ENCODE measurements at places on chromosomes 7 and 10. TPM values are rescaled to one million over a fixed set of nuclear protein-coding genes. Genes with fewer than 3 reads are reported as not detected.

DNA sequence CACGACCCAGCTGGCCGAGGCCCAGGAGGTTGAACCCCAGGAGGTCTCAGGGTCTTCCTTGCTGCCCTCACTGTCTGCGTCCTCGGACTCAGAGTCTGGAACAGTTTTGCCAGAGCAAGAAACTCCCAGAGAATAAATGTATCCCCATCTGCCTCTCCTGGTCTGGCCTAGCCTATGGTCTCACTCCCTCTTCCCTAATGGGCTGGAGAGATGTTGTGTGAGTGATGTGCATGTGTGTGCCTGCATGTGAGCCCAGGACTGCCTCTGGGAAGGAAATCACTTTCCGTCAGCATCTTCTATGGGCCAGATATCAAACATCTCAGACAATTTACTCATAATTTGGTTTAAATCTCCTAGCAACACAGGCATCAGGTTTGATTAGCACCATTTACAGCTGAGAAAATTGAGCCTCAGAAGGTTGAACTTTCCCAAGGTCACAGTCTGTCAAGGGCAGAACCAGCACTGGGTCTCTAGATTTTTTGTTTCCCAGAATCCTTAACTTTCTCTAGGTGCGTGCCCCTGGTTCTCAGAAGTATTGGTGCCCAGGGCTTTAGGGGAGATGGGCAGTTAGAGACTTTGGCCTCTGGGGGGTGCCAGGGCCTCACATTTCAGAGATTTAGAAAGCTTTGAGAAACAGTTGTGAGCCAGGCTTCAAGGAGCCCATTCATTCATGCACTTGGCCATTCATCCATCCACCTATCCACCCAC, 4.9 kb downstream of the TMEM270 start:
- peak; percentile 39 for DNase-seq

DNA sequence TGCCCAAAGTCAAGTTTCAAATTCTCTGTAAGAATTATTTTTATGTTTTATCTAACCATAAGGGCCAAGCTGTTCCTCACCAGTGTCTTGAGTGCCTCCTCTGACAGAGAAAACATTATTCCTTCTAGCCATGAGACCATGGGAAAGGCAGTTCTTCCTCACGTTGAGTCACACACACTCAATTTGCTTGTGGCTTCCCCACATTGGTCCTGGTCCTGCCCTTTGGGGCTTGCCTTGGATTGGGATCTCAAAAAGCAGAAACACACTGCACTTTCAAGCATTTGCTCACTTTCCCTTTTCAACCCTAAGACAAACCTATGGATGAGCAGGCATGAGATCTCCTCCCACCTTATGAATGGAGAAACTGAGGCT, 248.3 kb upstream of the IGFBP3 start:
- no peak for DNase-seq

- DNase-seq = no peak
Observed at GRCh38 chr10:51800725-51801424, 101.5 kb upstream of the CSTF2T start.

DNA sequence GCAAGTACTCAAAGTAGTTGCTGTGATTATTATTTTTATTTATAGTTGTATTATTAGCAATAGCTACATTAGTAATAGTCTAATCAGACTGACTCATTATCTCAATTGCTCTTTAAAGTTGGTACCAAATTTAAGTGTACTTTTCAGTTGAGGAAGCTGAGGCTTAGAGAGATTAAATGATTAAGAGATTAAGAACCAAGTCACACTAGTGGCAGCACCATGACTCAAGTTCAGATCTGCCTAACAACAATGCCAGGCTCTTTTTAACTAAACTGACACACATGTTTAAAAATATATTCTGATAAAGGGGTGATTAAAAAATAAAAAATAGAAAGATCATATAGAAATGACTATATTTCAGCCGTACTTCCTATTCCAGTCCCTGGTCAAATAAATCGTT, 42.0 kb downstream of the FZD1 start:
- no peak for DNase-seq

- no peak for DNase-seq
Observed at GRCh38 chr7:84921154-84921553, 265.7 kb downstream of the SEMA3D start.

GRCh38 chr10:97498076-97498840, at the start of gene MMS19:
Gene MMS19 (minus strand): TSS chr10:97498422. CDS start chr10:97498384, 38 bp downstream.
- DNase-seq = peak; percentile 100

DNA sequence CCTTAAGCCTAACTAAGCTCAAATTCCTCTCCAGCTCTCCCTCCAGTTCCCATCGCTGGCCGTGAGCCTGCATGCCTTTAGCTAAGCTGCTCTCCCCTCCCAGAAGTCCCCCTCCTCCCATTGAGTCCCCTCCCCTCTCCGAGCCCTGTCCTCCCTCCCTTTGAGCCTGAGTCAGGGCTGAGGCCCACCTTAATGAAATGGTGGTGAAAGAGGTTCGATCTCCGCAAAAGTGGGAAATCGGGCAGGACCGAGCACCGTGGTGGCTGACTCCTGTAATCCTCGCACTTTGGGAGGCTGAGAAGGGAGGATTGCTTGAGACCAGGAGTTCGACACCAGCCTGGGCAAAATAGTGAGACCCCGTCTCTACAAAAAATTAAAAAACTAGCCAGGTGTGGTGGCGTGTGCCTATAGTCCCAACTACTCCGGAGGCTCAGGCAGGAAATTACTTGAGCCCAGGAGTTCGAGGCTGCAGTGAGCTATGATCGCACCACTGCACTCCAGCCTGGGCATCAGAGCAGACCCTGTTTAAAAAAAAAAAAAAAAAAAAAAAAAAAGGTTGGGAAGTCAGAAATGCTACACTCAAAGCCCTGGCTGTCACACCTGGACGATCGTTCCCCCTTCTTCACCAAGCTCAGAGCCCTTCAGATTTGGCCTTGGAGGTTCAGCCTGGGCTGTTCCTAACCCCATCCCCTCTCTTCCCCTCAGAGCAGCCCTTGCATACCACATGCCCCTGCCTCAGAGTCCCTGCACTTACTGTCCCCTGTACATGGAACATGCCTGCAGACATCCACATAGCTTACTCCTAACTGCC, 995 bp upstream of the CLDN3 start:
- no peak for DNase-seq

DNA sequence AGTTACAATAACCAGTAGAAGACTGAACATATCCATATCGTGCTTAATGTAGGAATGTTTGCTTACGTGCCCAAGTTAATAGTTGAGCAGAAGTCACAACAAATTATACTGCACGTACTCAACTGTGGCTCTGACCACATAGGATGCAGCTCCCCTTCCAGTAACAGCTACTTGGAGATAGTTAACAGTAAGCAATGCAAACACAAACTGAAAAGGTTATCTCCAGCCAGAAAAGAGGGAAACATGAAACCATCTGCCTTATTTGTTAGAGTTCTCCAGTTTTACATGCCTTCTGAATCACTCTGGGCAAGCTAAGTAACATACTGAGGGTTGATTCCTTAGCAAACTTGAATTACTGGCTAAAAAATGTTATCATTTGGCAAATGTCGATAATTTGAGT, 9.8 kb downstream of the DHX32 start:
- DNase-seq = no peak

DNA sequence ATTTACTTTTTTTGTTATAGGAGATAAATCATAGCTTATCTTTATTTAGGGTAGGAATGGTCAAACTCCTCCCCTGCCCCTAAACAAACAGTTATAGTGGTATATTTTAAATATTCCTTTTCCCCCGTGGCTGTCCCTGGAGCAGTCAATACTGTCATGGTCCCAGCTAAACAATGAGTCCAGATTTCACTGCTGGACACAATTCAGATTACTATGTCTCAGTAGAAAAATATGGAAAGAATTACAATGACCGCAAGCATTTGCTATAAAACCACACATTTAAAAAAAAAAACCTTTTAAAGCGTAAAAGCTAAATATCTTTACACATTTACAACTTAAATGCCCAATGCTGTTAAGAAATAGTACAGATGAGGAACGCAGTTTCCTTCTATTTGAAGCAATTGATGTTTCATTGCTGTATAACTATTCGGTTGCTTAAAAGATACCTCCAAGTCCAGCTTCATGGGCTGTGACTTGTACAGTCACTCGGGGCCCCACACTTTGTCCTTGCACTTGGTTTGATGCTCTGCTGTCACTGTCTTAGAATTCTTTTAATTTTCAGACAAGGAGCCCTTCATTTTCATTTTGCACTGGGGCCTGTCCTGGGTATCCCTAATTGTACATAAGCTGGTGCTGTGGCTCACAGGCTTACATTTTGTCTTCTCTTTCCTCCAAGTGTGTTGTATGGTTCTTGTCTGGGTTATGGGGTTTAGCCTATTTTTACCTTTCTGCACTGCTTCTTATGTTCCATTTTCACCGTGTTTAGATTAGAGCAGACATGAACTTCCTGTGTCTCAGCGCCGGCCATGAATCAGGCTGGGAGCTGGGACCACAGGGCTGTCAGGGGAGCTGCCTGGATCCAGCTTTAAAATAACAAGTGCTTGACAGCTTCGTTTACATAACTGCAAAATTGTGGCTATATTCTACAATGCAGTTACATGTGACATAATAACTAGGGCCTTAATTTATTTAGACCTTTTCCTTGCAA, 530.2 kb upstream of the FZD8 start:
- DNase-seq = no peak

DNA sequence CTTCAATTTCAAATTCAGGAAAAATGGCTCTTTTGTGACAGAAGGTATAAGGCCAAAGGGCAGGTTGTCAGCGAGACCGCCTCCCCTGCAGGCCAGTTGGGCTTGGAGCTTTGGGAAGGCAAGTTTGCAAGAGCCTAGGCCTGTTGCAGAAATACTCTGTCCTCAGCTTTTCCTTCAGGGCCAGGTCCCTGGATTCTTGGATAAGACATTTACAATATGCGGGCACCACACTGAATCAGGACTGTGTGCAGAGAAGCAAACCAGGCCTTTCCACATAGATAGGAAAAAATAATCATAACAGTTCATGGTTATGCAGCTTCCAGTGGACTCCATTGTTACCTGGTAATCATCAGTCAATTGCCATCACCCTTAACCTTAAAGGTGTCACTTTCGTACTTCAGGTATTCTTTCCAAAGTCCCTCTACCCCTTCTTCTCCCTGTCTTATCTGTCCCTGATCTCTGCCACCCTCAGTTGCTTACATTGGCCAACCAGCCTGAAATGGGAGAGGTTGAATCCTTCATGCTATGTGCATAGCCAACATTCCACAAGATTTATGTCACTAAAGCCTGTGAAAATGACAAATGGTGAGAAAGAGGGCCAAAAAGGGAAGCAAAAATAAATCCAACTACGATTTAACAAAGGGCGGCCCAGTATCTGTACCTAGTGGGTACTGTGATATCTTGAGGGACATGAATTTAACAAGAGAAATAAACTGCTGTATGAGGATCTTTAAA, 304.5 kb upstream of the NFE2L3 start:
- DNase-seq = no peak

DNA sequence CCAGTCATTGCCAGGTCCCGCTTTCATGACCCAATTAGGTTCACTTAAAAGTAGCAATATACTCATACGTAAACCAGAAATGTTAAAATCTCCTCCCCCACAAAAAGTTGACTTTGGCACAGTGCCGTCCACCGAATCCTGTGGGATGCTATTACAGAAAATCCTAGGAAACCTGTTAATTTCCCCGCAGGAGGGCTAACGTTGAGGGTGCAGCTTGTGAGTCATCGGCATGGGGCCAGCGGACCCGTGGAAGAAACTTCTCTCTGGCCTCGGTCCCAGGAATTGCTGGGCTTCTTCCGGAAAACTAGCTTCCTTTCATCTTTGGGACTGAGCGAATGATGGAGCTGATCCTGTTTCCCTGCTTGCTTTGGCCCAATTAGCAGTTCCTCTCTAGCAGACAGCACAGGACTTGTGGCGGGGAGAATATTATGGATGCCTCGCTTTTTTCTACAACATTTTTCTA, 13.5 kb downstream of the CRYGN start:
- no peak for DNase-seq

DNA sequence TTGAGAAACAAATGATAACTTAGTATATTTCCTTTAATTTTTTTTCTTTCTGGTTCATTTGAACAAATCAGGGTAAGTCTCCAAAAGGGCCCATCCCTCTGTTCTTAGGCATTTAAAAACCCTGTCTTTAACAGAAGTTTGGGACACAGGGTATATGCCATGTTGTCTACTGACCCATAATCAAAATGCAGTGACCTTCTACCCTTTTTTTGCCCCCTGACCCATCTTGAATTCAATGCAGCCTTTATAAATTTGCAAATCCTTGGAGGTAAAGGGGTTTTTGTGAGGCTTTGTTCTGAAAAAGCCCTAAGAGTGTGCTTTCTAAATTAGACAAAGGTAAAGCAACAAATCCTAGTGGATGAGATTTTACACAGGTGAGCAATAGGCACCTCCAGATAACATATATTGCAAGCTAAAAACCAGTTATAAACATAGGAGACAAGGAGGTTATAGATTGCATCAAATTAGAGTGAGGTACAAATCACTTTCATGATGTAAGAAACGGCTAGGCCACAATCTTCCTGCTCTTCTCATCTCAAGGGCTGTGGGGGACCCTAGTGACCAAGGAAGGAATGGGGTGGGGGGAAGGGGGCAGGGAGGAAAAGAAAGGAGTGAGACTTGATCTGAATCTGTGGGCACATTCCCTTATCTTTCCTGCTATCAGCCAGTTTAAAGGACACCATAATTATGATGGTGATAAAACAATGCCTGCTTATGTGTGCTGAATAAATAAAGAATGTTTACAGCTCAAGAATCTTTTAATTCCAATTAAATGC, 2.7 kb downstream of the SKIDA1 start:
- no peak for DNase-seq

DNA sequence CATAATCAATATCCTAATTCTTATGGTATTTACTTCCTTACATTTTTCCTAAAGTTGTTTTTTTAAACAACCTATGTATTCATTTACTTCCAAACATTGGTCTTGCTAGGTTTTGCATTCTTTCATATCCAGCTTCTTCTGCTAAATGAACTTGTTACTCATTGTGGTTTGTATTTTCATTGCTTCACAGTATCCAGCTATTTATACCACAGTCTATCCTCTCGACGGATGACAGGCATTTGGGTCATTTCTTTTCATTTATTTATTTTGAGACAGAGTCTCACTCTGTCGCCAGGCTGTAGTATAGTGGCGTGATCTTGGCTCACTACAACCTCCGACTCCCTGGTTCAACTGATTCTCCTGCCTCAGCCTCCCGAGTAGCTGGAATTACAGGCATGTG, 66.8 kb downstream of the CCDC6 start:
- DNase-seq = no peak

DNA sequence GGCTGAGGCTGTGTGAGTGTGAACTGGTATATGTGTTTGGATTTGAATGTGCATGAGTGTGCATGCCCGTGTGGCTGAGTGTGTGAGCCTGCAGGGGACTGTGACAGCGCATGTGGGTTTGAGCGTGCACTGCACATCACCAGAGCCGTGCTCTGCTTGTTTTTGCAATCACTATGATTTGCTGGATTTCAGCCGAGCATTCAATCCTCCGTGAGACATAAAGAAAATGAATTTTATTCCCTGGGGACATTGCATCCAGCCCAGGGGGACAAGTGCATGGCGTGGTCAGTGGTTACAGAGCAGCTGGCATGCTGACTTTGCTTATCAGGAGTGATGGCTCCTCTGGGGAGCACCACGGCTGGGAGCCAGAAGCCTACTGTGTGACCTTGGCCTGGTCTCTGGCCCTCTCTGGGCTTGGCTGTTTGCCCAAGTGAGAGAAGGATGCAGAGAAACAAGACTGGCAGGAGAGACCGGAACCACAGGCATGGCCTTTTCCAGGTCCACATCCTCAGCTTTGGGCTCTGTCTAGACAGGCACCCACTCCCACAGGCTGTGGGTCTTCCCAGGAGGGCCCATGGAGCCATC, 160.2 kb upstream of the UNC5B start:
- DNase-seq = no peak

Gene HOXA7
- total RNA-seq = not detected

Gene SLC39A12
- not detected for total RNA-seq

Gene COBL
- total RNA-seq = 3.3 TPM

Gene MBLAC1
- total RNA-seq = 3.3 TPM

All from glutamatergic neuron (in vitro differentiated cells).